Stimulated activated CD8-positive, alpha-beta memory T cell treated with anti-CD3 and anti-CD28 coated beads, Interleukin-7, amount 100 ng/mL, for 1 hour (primary cell): ENCODE measurements at places on chromosomes 16 and 17.
A peak's percentile ranks its signal among the peaks of the same experiment; 100 is the strongest.

- no peak for DNase-seq
These were observed 147.1 kb downstream of the IRF8 start for GRCh38 chr16:86046026-86046425.

DNA sequence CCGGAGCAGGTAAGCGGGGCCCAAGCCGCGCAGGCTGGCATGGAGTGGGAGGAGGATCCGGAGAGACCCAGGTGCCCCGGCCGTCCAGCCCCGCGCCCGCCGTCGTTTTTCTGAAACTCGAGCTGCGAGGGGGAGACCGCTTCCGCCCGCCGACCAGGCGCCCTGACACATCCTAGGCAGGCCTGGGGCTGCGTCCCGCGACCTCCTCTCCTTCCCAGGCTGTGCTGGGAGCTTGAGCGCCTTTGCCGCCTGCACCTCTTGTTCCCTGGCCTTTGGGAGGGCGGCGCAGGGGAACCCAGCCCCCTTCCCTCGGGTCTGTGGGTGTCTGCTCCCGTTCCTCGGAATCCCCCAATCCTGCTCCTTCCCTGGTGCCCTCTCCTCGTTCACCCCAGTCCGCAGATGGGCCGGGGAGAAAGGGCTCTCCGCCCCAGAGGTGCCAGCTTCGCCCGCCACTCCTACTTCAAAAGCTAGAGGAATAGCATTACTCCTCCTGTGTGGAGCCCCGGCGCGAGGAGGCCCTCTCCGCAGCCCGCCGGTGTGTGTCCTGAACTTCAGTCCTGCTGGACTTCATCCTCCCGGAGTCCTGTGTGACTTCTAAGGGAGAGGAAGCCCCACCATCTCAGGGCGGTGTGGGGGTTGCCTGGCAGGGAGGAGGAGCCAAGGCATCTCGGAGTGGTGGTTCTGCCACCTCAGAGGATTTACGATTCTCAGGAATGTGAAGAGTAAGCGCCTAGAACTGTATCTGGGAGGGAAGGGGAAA, 1.0 kb downstream of the NHERF1 start:
- DNase-seq, result no peak

GRCh38 chr17:63963123-63963522, 9.6 kb downstream of the SCN4A start:
- DNase-seq, result no peak

DNA sequence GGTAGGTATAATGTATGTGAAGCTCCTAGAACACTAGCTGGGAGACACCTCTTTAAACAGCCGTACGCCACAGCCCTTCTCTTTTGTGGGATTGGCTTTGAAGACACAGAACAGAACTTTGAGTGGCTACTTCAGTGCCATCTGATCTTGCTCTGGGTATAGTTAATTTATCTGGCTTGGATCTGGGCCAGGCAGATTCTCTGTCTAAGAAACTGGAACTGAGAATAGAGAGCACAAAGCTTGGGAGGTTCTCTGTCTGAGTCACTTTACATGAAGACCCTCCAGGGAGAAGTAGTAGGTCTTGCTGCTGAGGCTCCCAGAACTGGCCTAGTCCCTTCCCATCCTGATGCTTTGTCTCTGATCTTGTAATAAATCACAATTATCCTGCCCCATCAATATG, 721.0 kb upstream of the KIF2B start:
- DNase-seq, result no peak

GRCh38 chr17:2695243-2695960, 16.2 kb downstream of the CLUH start:
- DNase-seq, result no peak

- DNase-seq, result no peak
These were observed 48.2 kb downstream of the METRNL start for GRCh38 chr17:83127431-83128160.

- DNase-seq, result no peak
These were observed 904.3 kb upstream of the CDH8 start for GRCh38 chr16:62940569-62940968.

GRCh38 chr17:58411408-58411894, 5.9 kb downstream of the RNF43 start:
- DNase-seq, result no peak

GRCh38 chr17:18248300-18248731, 10.2 kb downstream of the FLII start:
- peak; percentile 27 for DNase-seq

- DNase-seq, result no peak
These were observed 71.5 kb downstream of the TAOK1 start for GRCh38 chr17:29461483-29462206.

- DNase-seq, result no peak
These were observed 7.1 kb downstream of the MCRIP1 start for GRCh38 chr17:81825841-81826466.

- DNase-seq, result no peak
These were observed 133.2 kb upstream of the SOX9 start for GRCh38 chr17:71987634-71988033.

DNA sequence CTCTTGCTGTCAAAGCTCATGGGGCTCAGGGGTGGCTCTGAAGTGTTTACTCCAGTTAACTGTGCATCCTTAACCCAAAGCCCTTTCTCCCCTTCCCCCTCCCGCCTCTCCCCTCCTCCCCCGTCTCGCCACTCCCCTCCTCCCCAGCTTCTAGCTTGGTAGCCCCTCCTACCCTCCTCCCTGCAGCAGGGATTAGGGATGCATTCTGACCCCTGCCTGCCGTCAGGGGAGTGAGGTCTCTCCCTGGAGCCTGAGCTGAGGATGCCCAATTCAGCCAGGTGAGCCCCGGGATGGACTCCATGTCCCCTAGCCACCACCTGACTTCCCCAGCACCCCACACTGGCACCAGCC, 1.6 kb downstream of the HS3ST6 start:
- no peak for DNase-seq

DNA sequence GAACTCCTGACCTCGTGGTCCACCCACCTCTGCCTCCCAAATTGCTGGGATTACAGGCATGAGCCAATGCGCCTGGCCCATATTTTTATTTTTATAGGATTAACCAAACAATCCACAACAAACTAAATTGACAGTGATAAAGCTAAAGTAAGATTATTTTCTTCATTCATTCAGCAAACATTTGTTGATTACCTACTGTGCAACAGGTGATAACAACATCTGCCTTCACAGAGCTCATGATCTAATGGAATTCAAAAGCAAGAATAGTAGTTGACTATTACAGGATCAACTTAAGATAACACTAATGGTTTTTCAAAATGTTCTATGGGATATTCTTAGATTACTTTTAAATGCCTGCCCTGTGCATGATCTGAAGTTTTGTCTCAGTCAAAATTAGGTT, 37.8 kb downstream of the NQO1 start:
- no peak for DNase-seq

DNA sequence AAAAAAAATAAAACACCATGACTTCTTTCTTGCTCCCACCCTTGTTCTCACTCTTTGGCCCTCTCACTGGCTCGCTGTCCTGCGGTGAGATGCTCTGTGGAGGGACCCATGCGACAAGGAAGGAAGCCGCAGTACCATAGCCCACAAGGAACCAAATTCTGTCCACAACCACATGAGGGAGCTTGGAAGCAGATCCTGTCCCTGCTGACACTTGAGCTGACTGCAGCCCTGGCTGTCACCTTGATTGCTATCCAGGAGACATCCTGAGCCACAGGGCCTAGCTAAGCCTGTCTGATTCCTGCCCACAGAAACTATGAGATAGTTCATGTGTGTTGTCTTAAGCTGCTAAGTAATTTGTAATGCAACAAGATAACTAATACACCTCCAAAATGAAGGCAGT, 4.8 kb upstream of the MT2A start:
- no peak for DNase-seq

- no peak for DNase-seq
These were observed 7.7 kb downstream of the BCL7C start for GRCh38 chr16:30886145-30886544.

GRCh38 chr16:77669057-77669456, 53.3 kb upstream of the NUDT7 start:
- DNase-seq, result no peak

DNA sequence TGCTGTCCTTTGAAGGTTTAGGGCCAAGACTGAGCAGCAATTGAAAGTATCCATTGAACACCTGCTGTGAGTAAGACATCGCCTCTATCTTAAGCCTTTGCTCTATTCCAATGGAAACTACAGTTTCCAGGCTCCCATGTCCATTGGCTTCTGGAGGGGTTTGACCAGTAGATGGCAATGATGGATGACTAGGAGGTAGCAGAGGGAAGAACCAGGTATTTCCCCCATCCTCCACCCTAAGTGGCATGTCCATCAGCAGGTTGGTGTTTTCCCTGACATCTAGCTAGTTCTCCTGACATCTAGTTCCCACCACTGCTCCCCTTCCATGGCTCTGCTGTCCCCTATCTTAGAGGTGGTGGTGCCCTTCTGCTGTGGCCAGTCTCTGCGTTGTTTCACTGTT, 58.7 kb downstream of the CENPV start:
- no peak for DNase-seq

- no peak for DNase-seq
These were observed 13.5 kb downstream of the RGS11 start for GRCh38 chr16:262121-262745.

GRCh38 chr16:1818873-1819525, 7.6 kb downstream of the HAGH start:
- DNase-seq, result no peak

DNA sequence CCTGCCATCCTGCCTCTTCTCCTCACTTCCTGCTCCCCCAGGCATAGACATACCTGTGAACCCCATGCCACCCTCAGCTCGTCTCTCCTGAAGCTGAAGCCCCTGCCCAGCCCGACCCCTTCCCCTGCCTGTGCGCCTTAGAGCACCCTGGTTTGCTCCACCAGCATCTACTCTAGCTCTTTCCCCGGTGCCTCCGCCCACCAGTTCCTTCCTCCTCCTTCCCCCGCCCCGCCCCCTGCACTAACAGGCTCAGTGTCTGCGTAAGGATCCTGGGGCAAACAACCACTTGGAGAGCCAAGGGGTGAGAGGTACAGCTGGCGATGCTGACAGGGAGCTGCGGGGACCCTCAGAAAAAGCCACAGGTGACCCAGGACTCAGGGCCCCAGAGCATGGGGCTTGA, 1.9 kb downstream of the GPR142 start:
- no peak for DNase-seq

DNA sequence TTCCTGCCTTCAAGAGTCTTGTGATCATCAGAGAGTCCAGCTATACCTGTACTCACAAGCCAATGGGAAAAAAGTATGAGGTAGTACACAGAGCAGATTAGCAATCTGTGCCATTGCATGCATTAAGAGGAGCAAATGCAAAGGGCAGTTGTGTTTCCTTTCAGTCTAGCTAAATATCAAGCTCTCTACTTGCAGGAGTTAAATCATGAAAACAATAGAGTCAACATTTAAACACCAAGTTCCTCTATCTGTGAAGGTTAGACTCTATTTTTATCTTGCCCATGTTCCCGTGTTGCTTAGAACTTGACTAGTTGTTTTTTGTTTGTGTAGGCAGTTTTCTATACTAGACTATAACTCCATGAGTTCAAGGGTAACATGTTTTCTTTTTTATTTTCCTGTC, 4.7 kb upstream of the FAM20A start:
- DNase-seq, result no peak

DNA sequence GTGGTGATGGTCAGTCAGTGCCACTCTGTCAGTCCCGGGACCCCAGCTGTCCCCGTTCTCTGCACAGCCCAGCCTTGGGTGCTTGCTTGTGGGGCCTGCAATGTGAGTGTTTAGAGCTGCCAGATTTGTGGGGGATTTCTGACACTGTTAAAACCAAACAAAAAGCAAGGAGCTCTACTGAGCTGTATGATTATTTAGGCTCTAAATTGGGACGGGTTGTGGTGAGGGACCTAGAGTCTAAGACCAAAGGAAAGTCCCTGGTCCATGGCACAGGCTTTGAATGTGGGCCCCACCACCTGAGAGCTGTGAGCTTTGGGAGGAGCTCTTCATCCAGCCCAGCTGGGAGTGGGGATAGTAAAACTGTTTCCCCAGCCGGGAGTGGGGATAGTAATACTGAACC, 63.3 kb downstream of the KSR1 start:
- DNase-seq, result no peak

GRCh38 chr16:71899171-71899570, 3.8 kb downstream of the IST1 start:
- no peak for DNase-seq

DNA sequence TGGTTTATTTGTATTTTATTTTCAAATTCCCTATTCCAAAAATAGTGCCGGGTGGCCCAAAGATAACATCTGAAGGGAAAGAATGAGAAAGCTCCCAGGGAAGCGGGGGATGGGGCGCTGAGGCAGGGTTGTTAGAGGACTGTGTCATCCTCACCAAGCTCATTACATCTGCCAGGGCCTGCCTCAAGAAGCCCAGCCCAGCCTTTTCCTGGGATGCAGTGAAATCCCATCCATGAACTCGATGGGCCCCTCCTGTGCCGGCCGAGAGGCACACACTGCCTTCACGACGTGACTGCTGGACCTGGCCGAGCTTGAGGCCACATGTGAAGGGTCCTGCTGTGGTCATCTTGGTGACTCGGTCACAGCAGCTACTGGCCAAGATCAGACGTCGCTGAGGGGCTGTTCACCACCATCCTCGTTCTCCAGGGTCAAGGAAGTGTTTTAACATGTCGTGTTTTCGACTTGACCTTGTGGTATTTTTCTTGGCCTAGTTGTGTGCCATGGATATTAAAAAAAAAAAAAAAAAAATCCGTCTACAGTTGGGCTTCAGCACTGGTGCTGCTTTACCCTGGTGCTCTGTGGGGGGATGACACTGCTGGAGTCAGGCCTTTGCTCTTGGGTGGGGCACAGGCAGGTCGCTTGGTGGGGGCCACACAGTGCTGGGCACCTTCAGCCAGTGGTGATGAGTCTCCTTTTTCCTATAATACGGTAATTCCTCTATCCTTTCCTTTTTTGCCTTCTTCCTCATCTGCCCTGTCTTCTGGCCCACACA, 4.9 kb downstream of the TIMM22 start:
- no peak for DNase-seq

GRCh38 chr16:84786605-84787262, 33.1 kb upstream of the CRISPLD2 start:
- no peak for DNase-seq

GRCh38 chr16:78727536-78727935, 628.1 kb downstream of the WWOX start:
- no peak for DNase-seq

DNA sequence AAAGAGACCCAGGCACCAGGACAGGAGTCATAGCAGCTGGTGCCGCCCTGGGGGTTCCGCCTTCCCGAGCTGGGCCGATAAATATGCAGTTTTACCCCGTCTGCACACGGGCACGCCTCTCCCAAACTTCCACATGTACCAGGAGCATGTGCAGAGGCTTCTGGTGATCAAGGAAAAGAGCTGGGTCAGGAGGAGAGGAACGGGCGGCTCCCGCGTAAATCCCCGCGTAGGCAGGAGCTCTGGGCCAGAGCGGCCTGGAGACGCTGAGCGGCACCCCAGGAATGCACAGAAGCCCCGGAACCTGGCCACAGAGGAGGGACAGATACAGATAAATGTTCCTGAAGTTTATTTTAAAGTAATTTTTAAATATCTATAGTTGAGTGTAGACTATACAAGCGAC, 46.6 kb upstream of the METRNL start:
- DNase-seq, result no peak

- DNase-seq, result no peak
These were observed 14.4 kb downstream of the GUCY2D start for GRCh38 chr17:8016632-8017424.
